ENCODE measurements at places on chromosomes 3 and 15. TPM values are rescaled to one million over a fixed set of nuclear protein-coding genes. Genes with fewer than 3 reads are reported as not detected.
A peak's percentile ranks its signal among the peaks of the same experiment; 100 is the strongest.

The LEKR1 gene
- 0.76 TPM for total RNA-seq

The LRRC34 gene
- 2.4 TPM for total RNA-seq

- H3K27me3 ChIP-seq: no peaks in the 10 kb centered on the region
- no peak overlapping the region for H3K27ac ChIP-seq
- peaks cover 6% of the 10 kb centered on the region for H3K4me1 ChIP-seq
- no peak overlapping the region for H3K4me3 ChIP-seq
These were observed 22.2 kb downstream of the FXR1 start for GRCh38 chr3:180934638-180935037.

The PIF1 gene
- total RNA-seq: 2.7 TPM

GRCh38 chr3:176526225-176526624 lies 671.1 kb downstream of the TBL1XR1 start:
- H3K4me1 ChIP-seq: no peaks in the 10 kb centered on the region
- H3K36me3 ChIP-seq: no peaks in the 10 kb centered on the region
- no peak for DNase-seq
- H3K27ac ChIP-seq: no peak overlapping the region

DNA sequence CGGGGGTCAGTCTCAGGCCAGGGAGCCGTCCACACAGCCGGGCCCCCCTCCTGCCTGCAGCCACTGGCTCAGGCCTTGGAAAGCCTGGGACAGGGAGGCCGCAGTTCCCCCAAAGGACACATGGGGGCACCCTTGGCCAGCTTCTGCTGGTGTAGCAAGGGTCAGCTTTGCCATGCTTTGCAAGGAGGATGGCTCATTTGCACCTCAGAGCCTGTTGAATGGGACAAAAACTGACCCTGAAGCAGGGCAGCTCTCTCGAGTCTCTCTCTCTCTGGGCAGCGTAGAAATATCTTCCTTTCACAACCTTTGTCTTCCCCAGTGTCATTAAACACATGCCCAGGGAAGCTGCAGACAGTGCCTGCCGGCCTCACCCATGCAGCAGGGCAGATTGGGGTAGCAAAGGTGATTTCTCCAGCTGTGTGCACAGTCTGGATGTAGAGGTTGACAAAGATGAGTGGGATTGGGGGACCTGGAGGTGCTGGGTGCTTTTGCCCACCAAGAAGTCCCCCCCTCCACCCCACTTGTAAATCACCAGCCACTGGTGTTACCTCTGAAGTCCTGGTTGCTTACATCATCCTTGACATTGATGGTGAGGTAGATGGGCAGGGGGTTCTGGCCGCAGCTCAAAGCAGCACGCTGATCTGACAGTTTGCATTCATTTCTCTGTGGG lies 17.4 kb upstream of the EHD4 start:
- H3K27me3 ChIP-seq: no peaks in the 10 kb centered on the region
- H3K36me3 ChIP-seq: no peaks in the 10 kb centered on the region
- peak; percentile 71 for DNase-seq
- no peak overlapping the region for H3K27ac ChIP-seq

- no peak for DNase-seq
- no peaks in the 10 kb centered on the region for H3K27me3 ChIP-seq
- H3K4me1 ChIP-seq: no peaks in the 10 kb centered on the region
- no peak overlapping the region for H3K4me3 ChIP-seq
- no peaks in the 10 kb centered on the region for H3K36me3 ChIP-seq
These were observed 7.0 kb downstream of the DET1 start for GRCh38 chr15:88539441-88539840.

The ATP8B4 gene
- 8.1 TPM for total RNA-seq

DNA sequence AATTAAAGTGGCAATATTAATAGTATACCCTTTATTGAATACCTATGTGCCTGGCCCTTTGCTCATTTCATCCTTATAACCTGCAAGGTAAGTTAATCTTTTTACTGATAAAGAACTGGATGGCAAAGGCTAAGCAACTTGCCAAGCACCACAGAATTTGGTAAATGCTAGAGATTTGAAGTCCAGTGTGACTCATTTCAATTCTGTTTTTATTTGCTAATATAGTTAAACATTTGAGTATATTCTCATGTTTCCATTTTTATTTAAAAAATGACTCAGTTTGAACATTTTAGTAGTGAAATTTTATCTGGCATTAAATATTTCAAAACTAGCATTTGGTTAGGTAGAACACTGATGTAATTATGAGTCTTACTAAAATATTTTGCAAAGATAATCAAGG lies 11.3 kb downstream of the PFN2 start:
- H3K4me1 ChIP-seq: no peaks in the 10 kb centered on the region
- H3K27me3 ChIP-seq: no peaks in the 10 kb centered on the region
- H3K4me3 ChIP-seq: no peak overlapping the region
- no peak for DNase-seq

The SLC24A5 gene
- 6.5 TPM for total RNA-seq

DNA sequence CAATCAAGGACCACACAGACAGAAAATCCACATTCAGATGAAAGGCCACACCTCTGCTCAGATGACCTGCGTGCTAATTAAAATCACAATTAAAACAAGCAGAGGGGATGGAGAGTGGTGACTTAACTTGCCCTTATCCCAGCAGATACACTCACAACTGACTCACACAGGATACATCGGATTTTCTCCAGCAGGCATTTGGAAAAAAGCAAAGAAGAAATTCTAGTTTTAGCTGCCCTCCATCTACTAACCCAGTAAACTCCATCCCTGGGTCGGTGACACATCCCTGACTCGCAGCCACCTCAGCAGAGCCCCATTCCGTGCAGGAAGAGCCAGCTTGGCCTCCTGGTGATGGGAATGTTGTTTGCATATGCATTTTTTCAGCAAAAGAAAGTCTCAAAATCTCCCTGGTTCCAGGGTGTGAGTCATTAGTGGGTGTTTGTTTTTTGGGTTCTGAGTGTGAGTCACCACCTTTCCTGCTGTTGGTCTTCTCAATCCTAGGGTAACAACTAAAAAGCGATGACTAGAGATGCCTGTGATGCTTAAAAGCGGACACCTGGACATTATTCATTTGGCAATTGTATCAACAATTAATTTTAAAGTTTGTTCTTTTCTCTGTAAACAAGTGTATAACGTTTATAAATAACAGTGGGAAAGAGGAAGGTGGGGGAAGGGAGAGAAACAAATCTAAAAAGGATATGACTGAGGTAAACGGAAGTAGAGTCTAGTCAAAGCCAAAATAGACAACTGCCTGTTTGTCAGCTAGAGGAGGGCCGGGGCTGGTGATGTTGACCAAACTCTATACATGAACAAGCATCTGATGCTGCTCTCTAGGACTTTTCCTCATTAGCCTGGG lies 49.8 kb upstream of the SLC4A7 start:
- no peak overlapping the region for H3K4me3 ChIP-seq
- H3K36me3 ChIP-seq: no peaks in the 10 kb centered on the region
- peaks cover 6% of the 10 kb centered on the region for H3K4me1 ChIP-seq
- no peaks in the 10 kb centered on the region for H3K27me3 ChIP-seq
- DNase-seq: peak; percentile 81

GRCh38 chr3:36132214-36132613 lies 248.1 kb upstream of the STAC start:
- H3K36me3 ChIP-seq: no peaks in the 10 kb centered on the region
- H3K27me3 ChIP-seq: no peaks in the 10 kb centered on the region
- no peak for DNase-seq
- no peak overlapping the region for H3K27ac ChIP-seq
- no peak overlapping the region for H3K4me3 ChIP-seq

The GPR87 gene
- 0.52 TPM for total RNA-seq

DNA sequence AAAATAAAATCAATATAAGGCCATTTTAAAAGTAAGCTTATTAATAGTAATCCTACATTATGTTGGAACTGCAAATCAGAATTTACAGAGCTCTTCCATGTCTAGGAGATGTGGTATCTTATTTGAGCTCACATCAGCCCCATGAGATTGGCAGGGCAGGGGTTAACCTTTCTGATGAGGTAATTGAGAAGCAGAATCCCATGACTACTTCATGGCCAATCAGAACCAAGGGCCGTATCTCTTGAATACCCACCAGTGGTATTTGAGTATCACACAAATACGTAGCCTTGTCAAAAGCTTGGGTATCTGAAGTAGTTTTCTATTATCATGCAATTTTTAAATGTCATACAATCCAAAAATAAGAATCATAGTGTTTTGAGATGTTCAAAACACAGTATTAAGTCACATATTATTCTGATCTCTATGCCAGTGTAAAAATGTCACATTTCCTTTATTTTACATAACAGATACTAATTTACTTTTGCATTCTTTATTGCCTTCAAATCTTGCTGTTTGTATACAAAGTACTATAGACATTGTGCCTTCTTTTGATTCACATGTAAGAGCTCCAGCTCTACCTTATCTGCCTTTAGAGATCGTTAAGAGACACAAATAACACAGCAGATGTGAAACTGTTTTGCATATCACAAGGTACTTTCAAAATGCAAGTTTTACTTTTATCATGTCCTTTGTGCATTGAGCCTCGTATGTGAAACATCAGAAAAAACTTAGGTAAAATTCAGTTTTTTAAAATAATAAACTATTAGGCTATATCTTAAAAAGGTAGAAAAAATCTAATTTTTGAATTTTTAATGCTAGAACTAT lies 251.7 kb upstream of the GOLGA6L4 start:
- H3K27me3 ChIP-seq: no peaks in the 10 kb centered on the region
- H3K4me3 ChIP-seq: no peak overlapping the region
- DNase-seq: no peak
- no peak overlapping the region for H3K27ac ChIP-seq
- H3K4me1 ChIP-seq: no peaks in the 10 kb centered on the region
- H3K36me3 ChIP-seq: no peaks in the 10 kb centered on the region

The LRRIQ4 gene
- 0.18 TPM for total RNA-seq

GRCh38 chr15:85276921-85277320 lies 103.5 kb upstream of the AKAP13 start:
- no peaks in the 10 kb centered on the region for H3K4me1 ChIP-seq
- no peaks in the 10 kb centered on the region for H3K27me3 ChIP-seq
- H3K27ac ChIP-seq: no peak overlapping the region
- no peak overlapping the region for H3K4me3 ChIP-seq
